ENCODE measurements at places on chromosomes 1 and 21. TPM values are rescaled to one million over a fixed set of nuclear protein-coding genes. Genes with fewer than 3 reads are reported as not detected.

The ADCY10 gene
- 0.20 TPM for total RNA-seq

The OR2M4 gene
- total RNA-seq = not detected

DNA sequence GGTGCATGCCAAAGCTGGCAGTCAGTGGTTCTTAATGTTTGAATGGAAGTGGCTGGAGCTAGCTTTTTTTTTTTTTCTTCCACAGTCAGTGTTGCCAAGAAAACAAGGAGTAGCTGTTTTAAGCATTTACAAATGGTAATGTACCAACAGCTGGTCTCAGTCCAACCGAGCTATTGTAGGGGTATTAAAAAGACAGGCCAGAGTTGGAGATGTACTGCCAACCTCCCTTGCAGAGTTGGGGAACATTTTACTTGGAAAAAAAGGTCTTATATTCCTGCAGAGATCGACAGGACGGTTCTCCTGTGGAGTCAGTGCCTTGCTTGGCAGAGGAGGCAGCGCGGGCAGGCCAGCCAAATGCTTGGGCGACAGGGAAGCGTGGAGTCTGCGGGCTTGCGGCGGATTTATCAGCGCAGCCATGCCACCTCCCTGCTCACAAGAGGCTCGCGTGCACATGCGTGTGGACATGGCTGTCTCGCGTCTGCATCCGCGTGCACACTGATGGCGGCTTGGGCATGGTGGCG, 338.1 kb downstream of the RPS6KC1 start:
- no peak for DNase-seq

- DNase-seq = no peak
Measured at GRCh38 chr1:181506563-181507353, 23.4 kb downstream of the CACNA1E start.

GRCh38 chr1:3249631-3250501, 180.9 kb downstream of the PRDM16 start:
- no peak for DNase-seq

The PTPN22 gene
- 26.1 TPM for total RNA-seq

The CLCA4 gene
- not detected for total RNA-seq

The TSPEAR gene
- total RNA-seq = not detected

The CRYBG2 gene
- 0.27 TPM for total RNA-seq

DNA sequence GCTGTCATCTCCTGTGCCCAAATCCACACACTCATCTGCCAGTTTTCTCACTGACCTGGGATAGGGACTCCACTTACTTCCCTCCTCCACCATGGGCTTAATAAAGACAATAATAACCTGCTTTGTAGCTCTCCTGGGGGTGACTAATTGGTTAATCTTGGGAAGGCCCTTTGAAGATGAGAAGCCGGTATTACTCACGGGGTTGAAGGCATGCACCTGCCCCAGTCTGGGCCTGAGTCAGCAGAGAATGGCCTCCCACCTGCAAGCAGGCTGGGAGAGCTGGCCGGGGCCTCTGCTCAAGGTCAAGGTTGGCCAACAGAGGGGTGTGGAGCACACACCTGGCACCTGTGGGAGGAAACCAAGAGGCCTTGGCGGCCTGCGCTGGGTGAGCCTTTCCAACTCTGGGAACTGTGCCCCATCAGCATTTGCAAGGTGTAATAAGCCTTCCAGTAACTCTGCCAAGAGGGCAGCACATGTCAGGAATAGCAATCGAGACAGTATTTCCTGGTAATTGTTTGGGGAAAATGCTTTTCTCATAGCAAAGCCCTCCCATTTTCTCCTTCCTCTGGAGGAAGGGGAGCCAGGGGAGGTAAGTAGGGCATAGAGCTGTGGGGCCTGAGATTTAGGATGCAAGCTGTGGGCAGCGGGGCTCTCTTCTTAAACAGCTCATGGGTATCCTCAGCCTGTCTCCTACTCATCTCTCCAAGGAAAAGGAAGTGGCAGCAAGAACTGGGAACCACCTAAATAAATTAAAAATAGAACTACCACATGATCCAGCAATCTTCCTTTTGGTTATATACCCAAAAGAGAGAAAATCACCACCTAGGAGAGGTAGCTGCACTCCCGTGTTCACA, 49.0 kb downstream of the TOMM20 start:
- DNase-seq = no peak

DNA sequence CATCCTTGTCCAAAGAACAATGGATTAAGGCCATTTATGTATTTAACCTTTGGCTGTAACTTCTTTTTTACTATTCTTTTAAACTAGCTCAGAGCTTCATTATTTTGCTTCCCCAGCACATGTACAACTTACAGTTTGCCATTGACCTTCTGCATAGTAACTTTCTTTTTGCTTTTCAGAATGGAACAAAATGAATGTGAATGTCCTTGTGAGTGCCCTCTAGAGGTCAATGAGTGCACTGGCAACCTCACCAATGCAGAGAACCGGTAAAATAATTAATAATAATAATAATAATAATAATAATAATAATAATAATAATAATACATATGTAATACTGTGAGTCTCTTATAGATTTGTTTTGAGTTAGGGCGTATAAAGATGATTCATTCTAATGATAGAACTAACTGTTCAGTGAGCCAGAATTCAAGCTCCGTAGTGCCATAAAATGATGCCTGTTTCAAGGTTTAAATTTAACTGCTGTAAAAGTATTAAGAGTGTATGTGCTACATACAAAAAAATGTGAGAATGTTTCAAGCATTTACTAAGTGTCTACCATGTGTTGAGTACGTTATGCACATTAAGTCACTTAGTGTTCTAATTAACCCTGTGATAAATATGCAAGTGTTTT, 69.0 kb upstream of the RAVER2 start:
- DNase-seq = no peak
